ENCODE measurements at places on chromosomes 6 and 20.

DNA sequence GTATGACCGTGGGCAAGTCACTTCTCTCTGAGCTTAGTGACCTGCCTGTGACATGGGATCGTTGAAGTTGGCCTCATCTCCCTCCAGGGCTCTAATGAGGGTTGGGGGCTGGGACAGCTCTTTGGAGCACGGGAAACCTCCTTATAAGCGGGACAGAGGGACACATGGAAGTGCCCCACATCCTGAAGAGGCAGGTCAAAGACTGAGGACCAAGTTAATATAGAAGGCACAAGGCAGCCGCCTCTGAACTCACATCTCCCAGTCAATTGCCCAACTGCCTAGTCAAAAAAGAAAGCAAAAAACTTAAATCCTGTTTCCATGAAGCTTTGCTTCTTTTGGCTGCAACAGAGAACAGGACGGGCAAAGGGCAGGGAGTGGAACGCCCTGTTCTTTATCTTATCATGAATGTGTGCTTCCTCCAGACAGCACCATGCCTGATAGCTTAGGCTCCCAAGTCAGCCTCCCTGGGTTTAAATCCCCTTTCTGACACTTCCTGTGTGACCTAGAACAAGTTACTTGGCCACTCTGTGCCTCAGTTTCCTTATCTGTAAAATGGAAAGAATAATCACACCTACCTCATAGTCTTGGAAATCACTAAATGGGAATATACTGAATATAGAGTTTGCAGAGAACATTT lies 27.1 kb downstream of the LBP start:
- DNase-seq = no peak

DNA sequence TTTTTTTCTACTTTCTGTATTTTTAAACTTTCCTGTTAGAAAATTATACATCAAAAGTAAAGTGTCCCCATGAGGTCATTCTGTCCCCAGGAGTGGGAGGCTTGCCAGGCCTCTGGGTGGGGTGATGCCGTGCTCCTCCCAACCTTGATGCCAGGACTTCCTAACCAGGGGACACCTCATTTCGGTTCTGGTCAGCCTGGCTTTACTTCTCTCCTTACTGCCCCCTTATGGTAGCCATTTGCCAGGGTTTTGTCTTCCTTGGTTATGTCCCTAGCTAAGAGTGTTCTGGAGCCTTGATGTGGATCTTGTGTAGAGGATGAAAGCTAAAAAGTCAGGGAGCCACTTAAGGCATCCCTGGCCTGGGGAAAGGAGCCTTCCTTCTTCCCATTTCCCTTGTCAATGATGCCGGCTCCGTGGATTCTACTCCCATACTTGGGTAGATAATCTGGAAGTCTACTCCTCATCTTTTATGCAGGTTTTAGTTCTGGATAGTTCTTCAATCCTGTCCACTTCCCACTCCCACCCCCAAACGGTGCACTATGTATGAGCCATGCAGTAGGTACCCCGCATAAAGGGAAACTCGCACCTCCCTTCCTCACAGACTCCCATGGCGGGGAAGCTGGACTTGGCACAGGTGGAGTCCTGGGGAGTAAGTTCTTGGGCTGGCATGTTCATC lies 164.1 kb upstream of the SALL4 start:
- peak; percentile 4 for DNase-seq

- no peak for DNase-seq
These were observed 22.2 kb upstream of the NCOA3 start for GRCh38 chr20:47479506-47479905.

GRCh38 chr6:112202639-112203341 lies 51.6 kb downstream of the LAMA4 start:
- no peak for DNase-seq

DNA sequence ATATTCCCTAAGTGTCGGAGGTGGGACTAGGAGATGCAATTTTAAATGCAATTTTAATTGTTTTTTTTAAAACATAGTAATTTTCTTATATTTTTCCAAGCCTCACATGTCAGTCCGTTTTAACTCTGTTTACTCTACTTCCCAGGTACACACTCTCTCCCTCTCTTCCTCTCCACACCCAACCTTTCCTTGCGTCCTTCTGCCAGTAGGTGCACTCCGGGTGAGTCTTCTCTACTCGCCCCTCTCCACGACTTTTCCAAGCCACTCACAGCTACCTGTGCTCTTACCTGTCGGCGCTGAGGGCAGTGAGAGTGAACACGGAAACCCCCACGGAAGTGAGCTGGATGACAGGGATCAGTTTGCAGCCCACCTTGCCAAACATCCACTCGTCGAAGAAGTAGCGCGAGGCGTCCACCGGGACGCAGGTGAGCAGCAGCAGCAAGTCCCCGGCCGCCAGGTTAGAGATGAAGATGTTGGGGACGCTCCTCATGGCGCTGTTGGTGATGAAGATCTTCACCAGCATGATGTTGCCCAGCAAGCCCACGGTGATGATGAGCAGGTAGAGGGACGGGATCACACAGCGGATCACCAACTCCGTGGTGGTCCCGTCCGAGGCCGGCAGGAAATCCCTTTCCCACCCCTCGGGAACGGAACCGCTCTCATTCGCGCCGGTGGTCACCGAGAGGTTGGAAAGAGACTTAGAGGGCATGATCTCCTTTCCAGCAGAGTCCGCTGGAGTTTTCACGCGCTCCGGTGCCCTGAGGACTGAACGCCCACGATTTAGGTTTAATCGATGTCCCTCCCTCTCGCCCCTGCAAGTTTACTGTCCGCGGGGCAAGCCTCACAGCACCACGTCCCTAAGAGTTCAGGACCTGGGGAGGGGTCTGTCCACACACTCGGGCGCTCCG lies 44.5 kb upstream of the GJE1 start:
- no peak for DNase-seq

DNA sequence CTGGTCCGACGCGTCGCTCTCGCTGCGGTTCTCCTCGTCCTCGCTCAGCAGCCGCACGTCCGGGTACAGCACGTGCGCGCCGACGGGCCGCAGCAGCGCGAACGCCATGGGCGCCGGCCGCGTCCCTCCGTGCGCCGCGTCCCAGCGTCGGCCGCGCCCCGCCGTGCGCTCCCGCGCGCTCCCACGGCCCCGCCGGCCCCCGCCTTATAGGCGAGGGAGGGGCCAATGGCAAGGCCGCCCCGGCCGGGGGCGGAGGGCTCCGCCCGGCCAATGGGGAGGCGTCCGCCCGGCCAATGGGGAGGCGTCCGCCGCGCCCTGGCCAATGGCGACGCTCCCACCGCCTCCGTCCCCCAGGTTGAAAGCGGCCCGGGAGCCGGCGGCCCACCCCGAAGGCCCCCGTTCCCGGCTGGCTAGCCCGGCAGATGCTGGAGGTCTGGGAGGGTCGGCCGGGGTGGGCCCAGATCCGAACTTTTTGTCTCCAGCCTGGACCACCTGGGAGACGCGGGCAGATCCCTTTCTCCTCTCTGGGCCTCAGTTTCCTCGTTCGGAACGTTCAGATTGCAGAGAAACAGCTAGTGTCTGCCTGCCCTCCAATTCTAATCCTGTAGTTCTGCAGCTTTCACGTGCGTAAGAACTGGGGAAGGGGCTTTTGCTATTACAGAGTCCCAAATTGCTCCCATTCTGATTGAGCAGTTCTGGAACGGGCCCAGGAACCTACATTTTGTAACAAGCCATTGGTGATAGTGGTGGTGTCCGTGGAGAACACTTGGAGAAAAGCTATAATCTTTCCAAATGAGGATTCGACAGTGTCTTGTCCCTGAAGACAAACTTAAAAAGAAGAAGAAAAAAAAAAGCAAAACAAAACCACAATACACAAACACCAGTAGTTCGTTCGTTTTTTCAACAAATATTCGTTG lies at the start of gene TCF15:
TSS of gene TCF15 (minus strand) at position 180 of the 917 bp plus-strand sequence. CDS start at position 108, 72 bp downstream.
- no peak for DNase-seq

DNA sequence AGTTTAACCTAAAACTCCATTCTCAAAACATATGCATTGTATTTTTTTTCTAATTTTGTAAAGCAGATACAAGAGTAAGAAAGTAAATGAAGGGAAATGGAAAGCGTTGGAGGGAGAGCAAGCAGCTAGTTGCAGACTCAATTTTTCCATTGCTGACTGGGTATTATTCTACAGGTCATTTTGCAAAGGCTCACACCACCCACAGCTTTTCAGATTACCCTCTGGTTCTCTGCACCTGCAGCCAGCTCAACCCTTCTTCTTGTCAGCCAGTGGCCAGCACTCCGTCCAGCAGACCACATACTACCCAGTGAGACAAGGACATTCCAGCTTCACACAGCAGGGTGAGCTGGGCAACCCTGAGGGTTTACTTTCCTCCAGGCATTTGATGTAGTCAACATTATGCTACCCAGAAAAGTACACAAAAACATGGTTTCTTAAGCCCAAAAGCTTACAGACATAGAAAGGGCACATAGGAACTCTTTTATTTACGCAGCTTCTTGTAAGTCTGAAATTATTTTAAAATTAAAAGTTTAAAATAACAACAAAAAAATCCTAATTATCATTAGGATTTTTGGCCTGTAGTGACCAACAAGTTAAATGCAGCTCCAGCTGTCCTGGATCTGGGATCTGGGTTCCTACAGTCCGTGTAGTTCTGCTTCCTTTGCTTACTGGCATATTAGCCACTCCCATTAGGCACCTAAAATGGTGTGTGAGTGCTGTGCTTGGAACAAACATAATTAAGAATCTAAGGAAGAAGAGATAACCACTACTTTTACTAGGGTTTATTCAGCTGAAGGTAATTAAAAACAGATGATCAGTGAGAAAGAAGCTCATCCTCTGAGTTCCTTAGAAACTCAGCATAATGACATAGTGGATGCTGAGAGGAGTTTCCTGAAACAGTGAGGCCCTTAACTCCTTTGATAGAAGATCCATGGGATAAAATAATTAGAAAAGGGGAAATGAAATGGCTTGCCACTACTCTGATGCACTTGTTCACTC lies 185.3 kb downstream of the PKHD1 start:
- DNase-seq = no peak

DNA sequence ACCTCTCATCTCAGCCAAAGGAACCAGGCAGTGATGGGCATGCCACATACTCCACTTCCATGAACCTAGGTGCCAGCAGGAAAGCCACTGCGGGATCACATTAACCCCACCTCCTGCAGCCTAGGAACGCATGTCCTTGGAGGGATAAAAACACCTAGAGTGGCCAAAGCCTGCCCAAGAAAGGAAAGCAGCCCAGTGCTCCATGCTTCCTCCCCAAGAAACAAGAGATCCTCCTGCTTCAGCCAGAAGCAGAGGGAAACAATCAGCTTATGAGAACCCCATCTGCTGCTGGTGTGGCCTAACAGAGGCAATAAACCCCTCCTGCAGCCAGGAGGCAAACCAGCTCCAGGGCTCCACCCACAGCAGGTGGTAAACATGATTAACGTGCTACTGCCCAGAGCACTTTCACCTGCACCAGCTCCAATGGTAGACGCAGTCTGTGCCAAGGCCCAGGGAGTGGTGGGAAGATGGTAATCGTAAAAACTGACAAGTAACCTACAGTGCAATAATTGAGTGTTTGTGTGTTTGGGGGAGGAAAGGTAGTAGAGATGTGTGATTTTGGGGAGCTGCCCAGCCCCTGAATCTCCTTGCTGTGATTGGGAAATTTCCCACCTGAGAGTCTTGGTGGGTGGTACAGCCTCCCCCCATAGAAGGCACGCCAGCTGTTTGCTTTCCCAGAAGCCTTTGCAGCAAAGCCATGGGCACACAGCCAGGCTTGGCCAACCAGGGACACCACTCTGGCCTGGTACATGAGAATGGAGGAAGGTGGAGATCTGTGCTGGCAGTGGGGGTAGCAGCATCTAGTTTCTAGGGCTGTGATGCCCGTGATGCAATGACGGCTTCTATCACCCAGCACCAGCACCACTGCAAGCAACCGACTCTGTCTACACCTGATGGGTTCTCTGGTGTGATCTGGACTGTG lies 50.6 kb upstream of the TBC1D7 start:
- no peak for DNase-seq

- DNase-seq = no peak
These were observed 34.3 kb upstream of the OGFRL1 start for GRCh38 chr6:71254323-71254722.

DNA sequence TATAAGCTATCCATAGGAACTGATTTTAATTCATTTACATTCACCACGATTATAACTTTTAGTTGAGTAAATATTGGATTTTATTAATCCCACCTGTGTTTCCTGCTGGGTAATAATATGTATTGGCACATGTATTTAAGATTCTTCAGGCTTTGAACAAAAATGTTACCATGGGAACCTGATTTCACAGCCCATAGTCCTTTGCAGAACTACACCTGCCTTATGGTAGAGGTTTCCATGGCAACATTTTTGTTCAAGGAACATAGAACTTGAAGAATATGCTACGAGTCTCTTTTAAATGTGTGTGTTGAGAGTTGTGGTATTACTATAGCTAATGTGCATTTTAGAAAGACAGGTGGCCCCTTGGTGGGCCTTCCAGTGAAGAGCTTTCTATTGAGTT lies 317.4 kb downstream of the SAMD5 start:
- no peak for DNase-seq

- DNase-seq = no peak
These were observed 8.6 kb downstream of the BPIFB3 start for GRCh38 chr20:33062105-33062824.

DNA sequence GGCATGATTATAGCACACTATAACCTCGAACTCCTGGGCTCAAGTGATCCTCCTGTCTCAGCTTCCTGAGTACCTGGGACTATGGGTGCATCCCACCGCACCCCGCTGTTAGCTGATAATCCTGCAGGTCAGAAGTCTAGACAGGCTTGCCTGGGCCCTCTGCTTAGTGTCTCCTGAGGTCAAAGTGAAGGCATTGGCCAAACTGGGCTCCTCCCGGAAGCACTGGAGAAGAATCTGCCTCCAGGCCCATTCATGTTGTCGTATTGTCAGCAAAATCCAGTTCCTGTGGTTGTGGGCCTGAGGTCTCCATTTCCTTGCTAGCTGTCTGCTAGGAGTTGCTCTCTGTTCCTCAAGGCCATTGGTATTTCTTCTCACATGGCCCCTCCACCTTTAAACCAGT lies 6.3 kb upstream of the MROH8 start:
- no peak for DNase-seq

- DNase-seq = no peak
These were observed 56.4 kb upstream of the TNFAIP3 start for GRCh38 chr6:137810554-137811120.

GRCh38 chr6:150720774-150721233 lies 121.1 kb downstream of the PLEKHG1 start:
- DNase-seq = no peak

- DNase-seq = no peak
These were observed 241.9 kb upstream of the RAB32 start for GRCh38 chr6:146301764-146302163.

DNA sequence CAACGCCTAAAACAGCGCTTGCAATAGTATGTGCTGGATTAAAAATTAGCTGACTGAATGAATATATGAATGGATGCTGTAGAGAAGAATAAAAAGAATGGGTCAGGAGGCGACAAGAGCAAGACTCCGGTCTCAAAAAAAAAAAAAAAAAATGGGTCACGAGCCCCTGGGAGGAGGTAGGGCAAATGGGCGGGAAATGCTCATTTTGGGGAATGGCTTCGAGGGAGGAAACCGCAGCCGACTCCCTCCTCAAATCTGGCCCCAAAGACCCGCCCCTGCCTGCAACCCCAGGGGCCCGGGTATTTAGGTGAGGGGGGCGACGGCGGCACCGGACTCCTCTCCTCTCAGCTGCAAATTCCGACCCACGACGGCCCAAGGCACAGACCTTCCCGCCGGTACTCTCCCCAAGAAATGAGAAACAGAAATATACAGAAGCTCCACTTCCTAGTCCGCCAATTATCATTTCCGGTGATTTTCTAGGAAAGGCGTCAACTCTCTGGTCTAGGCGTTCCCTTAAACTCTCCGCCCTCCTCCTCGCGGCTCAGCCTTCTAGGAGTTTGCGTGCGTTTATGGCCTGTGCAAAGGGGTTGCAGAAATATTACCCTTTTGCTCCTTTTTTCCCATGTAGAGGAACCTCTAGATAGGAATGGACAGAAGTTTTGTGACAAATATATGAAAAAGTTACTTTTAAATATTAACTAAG lies at the start of gene ZNF311:
TSS of gene ZNF311 (minus strand) at position 133 of the 703 bp plus-strand sequence. CDS start 1,361 bp downstream, outside the sequence.
- peak; percentile 52 for DNase-seq

Data from activated CD4-positive, alpha-beta T cell treated with anti-CD3 and anti-CD28 coated beads, Interleukin-2, amount 50 U/mL, for 48 hours (primary cell).